G401 (cell line): ENCODE measurements at places on chromosomes 12 and 14. TPM values are rescaled to one million over a fixed set of nuclear protein-coding genes. Genes with fewer than 3 reads are reported as not detected.

- no peak for DNase-seq
These were observed 27.6 kb downstream of the PLXNC1 start for GRCh38 chr12:94175763-94176668.

OVCH1 gene
- not detected in 2 replicates for total RNA-seq

GRCh38 chr12:6336889-6337853 lies 4.7 kb downstream of the TNFRSF1A start:
- no peak for DNase-seq

GRCh38 chr12:12979731-12980259 lies 20.3 kb downstream of the HEBP1 start:
- DNase-seq: no peak

DNA sequence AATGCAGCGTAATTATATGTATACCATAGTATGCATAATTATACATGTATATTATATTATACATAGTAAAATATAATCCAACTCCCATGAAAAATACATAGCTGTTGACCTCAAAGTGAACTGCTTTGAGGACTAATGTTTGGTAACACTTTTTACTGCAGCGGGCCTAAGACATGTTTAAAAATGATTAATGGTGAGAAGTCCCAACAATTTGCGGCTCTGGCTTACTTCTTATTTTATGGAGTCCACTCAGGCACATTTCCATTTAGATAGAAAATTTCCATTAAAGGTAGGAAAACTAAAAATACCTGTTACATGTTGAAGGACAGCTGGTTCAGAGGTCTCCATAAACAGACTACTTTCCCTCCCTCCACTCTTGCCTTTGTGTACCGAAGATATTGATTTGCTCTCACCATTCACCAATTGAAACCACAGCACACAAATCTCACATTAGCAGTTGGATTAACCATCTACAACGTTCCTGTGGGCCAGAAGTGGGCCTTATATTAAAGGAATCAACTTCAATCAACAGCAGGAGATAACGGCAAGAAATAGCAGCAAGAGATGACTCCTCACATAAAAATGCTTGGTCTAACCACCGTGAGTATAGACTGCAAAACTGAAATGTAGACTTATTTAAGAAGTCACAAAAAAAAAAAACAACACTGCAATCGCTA lies 14.1 kb upstream of the NT5DC3 start:
- no peak for DNase-seq

DNA sequence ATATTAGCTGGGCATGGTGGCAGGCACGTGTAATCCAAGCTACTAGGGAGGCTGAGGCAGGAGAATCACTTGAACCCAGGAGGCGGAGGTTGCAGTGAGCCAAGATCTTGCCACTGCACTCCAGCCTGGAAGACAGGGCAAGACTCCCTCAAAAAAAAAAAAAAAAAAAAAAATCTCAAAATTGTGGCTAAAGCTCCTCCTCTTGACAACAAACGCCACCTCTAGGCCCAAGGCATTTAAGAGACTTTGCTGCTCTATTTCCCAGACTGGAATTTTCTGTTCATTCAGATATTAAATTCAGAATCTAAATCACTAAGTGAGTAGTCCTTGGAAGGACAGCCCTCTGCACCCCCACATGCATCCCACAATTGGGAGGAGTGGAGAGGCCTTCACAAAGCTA lies 1.4 kb downstream of the ZFYVE1 start:
- no peak for DNase-seq

DNA sequence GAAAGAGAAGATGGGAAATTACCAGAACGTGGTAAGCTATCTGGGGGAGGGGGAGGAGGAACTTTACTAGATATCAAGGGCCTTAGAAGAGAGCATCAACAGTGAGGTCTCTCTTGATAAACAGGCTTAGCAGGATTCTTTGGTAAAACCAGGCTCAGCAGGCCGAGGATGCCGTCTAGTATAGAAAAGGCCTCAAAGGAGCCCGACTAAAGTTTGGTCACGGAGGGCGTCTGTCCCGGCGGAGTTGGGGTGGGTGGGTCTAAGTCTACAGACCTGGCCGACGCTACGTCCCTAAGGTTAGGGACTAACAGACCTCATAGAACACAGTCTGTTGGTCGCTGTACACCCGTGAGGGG lies 538 bp upstream of the TIGAR start:
- DNase-seq: no peak

DNA sequence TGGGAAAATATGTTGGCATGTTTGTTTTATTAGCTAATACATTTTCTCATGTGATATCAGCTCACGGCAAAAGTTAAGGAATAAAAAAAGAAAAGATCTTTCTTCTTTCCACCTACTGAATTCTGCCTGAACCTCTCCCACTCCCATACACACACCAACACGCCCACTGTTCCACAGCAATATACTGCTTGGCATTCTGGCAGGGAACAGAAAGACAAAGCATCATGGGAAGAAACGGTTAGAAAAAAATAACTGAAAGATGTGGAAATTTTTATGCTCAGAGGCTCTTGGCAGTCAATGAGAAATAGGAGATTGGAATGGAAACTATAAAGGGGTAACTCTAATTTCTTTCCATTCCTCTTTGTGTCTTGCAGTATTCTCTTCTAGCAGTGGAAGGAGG lies 268.5 kb downstream of the FOXG1 start:
- no peak for DNase-seq

- no peak for DNase-seq
These were observed 101.1 kb downstream of the CRACR2A start for GRCh38 chr12:3651585-3652424.

DDN gene
- total RNA-seq: 2.3 and 5.2 TPM in 2 replicates

VSIG10 gene
- 24.2 and 32.2 TPM in 2 replicates for total RNA-seq

DNA sequence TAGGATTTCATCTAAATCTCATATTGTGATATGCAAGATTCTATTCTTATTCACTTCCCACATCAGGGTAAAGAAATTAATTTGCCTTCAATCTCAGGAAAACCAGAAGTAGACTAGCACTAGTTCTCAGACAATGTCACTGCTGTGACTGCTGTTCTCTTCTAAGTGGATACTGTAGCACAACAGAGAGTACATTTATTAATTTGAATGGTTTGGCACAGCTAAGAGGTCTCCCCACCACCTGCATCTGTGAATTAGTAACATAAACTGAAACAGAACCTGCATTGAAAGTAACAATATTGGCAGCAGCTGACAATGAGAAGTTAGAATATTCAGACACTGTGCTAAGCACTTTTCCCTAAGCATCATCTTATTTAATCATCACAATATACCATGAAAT lies 253.1 kb downstream of the PDZRN4 start:
- DNase-seq: no peak

GRCh38 chr12:130945786-130946492 lies 7.8 kb upstream of the ADGRD1 start:
- DNase-seq: no peak

TUNAR gene
- total RNA-seq: not detected in 2 replicates

GRCh38 chr12:67151886-67152285 lies 117.3 kb upstream of the CAND1 start:
- DNase-seq: no peak

PSMB5 gene
- 447 and 480 TPM in 2 replicates for total RNA-seq

DNA sequence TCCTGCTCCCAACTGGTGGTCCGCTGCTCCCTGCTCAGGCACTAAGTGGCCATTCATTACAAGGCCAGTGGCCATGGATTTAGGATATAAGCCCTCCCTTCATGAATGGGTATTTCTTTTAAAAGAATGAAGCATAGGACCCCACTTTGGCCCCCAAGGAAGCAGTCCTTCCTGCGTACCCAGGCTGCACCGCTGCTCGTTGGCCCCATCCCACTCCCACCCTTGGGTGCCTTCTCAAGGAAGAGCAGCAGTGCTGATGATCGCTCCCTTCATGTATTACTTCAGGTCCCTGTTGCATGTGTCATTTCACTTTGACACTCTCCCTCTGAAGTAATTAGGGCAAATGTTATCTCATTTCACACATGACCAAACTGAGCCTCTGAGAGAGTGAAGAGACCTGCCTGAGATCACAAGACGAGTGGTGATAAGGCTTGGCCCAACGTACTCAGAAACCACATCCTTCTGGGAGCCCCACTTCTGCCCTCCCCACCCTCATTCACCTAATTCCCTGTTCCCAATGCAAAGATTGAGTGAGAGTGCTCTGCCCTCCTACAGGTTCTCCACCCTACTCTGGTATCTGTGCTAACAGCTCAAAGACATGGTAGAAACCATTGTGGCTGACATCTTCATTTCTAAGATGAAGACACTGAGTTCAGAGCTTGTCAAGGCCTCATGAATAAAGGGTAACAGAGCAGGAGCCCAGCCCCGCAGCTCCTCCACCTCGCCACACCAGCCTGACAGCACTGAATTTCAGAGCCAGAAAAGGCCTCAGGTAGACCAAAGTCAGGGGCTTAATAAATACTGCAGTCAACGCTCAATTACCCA lies 10.3 kb upstream of the KRT2 start:
- no peak for DNase-seq

LBHD2 gene
- total RNA-seq: not detected in 2 replicates

OR10P1 gene
- total RNA-seq: not detected in 2 replicates

- no peak for DNase-seq
These were observed 268.6 kb upstream of the CRY1 start for GRCh38 chr12:107361970-107362369.

- no peak for DNase-seq
These were observed 27.4 kb downstream of the DNM1L start for GRCh38 chr12:32706335-32707024.

DNA sequence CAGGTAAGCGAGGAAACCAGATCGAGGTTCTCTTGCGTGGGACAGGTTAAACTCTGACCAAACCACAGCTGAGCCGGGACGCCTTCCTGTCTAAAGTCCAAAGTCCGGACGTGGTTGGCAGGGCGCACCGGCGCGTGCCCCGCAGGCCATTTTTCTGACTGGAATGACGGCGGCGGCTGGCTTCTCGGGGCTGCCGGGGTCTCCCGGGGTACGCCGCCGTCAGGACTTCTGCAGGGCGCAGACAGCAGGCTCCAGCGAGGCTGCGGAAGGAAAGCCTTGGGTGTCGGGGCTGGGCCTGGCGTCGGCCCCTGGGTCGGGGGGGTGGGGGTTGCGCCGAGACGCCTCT lies 32.8 kb downstream of the MIA2 start:
- no peak for DNase-seq

- DNase-seq: no peak
These were observed 115.1 kb downstream of the RIN3 start for GRCh38 chr14:92628636-92629035.

CFAP54 gene
- total RNA-seq: 0.06 and 0.20 TPM in 2 replicates

GRCh38 chr14:74144789-74145188 lies 60.0 kb downstream of the LIN52 start:
- no peak for DNase-seq

SDSL gene
- 18.5 and 32.0 TPM in 2 replicates for total RNA-seq

- DNase-seq: no peak
These were observed 261.4 kb downstream of the DIO2 start for GRCh38 chr14:79949906-79950305.

GRCh38 chr12:12986775-12987331 lies 13.2 kb downstream of the HEBP1 start:
- DNase-seq: no peak

- no peak for DNase-seq
These were observed 5.2 kb downstream of the MDM2 start for GRCh38 chr12:68813242-68813593.

PPP1R1A gene
- not detected in 2 replicates for total RNA-seq

DLGAP5 gene
- total RNA-seq: 63.1 and 109 TPM in 2 replicates

- DNase-seq: no peak
These were observed 1179.7 kb downstream of the VRK1 start for GRCh38 chr14:97976861-97977260.

DNA sequence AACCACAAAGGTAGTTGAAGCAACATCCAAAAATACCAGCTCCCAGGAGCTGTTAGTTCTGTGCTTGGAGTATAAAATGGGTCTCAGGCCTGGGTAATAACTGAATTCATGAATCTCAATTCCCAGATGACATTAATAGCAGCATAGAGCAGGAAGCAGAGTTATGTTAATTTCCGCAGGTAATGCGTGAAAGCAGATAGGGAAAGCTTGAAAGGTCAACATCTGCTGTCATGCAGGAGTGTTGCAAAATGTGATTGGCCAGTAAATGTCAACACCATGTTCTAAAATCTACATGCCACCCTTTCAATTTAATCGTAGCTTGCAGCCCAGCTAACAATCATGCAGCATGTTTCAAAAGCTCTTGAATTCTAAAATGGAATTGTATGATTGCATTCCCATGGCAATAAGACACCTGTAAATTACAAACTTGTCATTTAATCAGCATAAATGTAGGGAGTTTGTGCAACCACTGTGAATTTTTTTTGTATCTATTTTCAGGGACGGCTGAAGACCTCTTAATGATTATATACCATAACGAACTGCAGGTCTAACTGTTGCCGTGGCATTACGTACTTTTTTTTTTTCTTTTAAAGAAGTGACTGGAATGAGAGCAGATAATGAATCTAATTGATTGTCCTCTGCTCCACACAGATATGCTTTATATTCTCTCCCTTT lies 635.8 kb upstream of the FOXG1 start:
- DNase-seq: no peak
